CD4-positive, alpha-beta T cell (primary cell): ENCODE measurements at places on chromosomes 2 and 18. TPM values are rescaled to one million over a fixed set of nuclear protein-coding genes. Genes with fewer than 3 reads are reported as not detected.

Gene DTNA
- not detected for total RNA-seq

- no peak overlapping the region for H3K4me3 ChIP-seq
- no peak for DNase-seq
- H3K27ac ChIP-seq, result no peak overlapping the region
- no peaks in the 10 kb centered on the region for H3K36me3 ChIP-seq
These were observed 365.7 kb upstream of the TNP1 start for GRCh38 chr2:217225596-217225995.

DNA sequence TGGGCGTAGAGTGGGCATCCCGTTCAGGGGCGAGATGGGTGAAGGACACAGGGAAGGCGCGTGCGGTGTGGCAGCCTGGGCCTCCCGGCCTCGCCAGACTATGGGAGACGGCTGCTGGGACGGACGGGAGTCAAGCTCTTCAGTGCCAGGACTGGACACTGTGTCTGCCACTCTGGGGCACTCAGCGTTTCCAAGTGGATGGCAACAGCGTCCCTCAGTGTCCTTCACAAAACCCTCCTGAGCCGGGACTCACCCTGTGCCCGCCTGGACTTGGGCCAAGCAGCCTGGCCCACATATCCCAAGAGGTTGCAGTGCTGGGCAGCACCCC lies 16.3 kb upstream of the BOK start:
- no peaks in the 10 kb centered on the region for H3K36me3 ChIP-seq
- no peak overlapping the region for H3K4me3 ChIP-seq
- peaks cover 52% of the 10 kb centered on the region for H3K27me3 ChIP-seq
- no peak overlapping the region for H3K27ac ChIP-seq
- H3K4me1 ChIP-seq, result peaks cover 11% of the 10 kb centered on the region
- no peak for DNase-seq

GRCh38 chr18:6382963-6383362 lies 31.7 kb downstream of the L3MBTL4 start:
- H3K4me1 ChIP-seq, result no peaks in the 10 kb centered on the region
- H3K36me3 ChIP-seq, result no peaks in the 10 kb centered on the region
- H3K27me3 ChIP-seq, result no peaks in the 10 kb centered on the region

DNA sequence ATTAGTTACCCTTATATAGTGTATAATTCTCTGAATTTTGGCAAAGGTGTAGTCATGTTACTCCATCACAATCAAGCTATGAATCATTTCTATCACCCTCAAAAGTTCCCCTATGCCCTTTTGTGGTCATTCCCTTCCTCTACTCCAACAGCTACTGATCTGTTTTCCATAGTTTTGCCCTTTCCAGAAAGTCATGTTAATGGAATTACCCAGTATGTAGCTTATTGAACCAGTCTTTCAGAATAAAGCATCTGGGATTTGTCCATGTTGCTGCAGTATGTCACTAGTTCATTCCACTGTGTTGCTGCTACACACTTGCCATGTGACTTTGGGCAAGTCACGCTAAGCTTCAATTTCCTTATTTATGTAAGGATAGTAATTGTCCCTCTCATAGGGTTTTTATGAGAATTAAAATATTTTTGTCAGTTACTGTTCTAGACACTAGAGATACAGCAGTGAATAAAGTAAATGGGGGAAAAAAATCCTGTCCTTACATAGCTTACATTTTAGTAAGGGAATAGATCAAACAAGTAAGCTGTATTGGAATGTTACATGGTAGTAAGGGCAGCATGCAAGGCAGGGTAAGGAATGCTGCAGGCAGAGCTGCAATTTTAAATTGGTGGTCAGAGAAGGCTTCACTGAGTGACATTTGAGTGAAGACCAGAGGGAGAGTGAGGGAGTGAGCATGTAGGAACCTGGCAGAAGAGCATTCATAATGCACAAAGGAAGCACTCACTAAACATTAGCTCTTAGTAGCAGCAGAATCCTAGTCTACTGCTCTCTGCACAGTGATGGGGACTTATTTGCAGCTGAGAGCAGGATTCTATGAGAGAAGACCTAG lies 80.3 kb upstream of the TSPYL6 start:
- H3K4me3 ChIP-seq, result no peak overlapping the region
- H3K27ac ChIP-seq, result no peak overlapping the region
- peaks cover under 1% of the 10 kb centered on the region for H3K4me1 ChIP-seq
- H3K27me3 ChIP-seq, result no peaks in the 10 kb centered on the region
- no peaks in the 10 kb centered on the region for H3K36me3 ChIP-seq
- DNase-seq, result no peak
